Iris pigment epithelial cell (primary cell): ENCODE measurements at places on chromosomes 5 and 9.

DNA sequence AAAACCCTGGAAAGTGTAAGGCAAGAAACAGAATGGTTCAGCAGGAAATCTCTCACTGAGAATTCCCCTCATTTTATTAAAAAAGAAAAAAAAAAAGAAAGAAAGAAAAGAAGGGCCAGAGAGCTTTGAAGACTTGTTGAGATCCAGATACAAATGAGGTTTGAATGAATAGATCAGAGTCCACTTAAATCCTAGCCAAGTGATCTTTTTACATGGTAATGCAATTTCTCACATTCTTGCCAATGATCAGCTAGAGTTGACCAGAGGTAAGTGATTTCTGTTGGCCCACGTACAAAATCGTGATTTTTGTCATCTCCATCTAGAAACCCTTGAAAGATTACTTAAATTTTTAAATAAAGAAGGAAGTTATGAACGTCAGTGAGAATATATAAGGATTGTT, 261.5 kb upstream of the PCSK5 start:
- DNase-seq = no peak

DNA sequence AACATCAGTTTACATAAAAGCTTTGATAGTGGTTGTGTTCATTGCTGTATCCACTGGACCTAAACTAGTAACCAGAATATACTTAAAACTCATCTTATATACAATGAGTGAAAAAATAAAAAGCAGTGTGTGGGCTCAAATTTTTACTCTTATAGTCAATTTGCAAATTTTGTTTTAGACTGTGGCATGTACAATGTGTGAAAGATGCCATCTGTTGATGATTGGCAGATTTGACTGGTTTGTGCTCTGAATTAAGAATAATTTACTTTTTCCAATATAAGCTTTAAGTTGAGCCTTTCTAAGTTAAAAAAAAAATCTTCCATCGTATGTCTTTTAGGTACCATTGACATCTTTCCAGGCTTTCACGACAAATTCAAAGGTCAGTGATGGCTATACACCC, 42.4 kb upstream of the F2RL1 start:
- DNase-seq = no peak

DNA sequence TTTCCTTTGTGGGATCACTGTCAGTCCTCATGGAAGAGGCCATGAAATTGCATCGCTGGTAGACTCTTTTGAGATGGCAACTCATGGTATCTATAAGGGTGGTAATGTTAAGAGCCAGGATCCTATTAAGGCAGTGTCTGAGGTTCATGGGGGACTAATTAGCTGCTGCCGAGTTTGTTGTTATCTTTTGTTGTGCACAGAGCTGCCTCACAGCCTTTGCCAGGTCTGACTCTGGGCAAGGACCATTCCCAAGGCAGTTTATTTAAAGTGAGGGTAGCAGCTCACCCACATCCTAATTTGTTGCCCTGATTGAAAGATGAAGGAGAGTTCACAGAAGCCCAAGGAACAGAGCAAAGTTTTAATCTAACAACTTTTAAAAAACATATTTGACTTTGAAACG, 7.9 kb downstream of the SMARCA2 start:
- no peak for DNase-seq

GRCh38 chr9:113973963-113974413, 97.9 kb downstream of the ZNF618 start:
- DNase-seq = peak; percentile 29

- no peak for DNase-seq
Observed at GRCh38 chr9:121593066-121593465, 58.4 kb upstream of the DAB2IP start.
